T-helper 22 cell (primary cell): ENCODE measurements at places on chromosomes 4 and X.

GRCh38 chr4:98998551-98998950 is 3.0 kb downstream of the METAP1 start:
- no peak for DNase-seq

- no peak for DNase-seq
Observed at GRCh38 chrX:67619253-67619652, 75.4 kb downstream of the AR start.

- DNase-seq: no peak
Observed at GRCh38 chr4:7412554-7412912, 22.2 kb downstream of the PSAPL1 start.

GRCh38 chrX:41014776-41015360 is 70.4 kb upstream of the USP9X start:
- DNase-seq: no peak

DNA sequence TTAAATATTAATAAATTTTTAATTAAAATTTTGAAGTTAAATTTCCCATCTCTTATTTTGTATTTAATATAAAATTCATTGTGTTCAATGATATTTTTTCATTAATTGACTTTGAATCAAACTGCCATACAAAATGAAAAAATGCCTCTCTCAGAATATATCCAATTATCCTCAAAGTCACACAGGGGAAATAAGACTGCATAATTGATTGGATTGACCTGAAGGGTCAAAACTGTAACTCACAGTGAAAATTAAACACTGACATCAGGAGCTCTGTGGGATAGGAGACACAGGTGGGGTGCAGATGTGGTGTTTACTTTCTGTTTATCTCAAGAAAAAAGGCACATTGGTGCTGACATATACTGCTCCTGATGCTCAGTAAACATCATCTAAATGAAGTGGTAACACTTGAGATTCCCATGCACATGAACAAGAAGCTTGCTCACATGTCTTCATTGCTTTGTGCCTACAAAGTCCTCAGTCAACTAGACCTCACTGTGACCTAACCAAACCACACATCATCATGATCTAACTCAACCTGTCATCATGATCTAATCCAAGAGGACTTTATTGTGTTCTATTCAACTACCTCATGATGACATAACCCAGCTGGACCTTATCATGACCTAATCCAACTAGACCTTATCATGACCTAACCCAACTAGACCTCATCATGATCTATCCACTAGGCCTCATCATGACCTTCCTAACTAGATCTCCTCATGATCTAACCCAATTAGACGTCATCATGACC is 83.7 kb downstream of the DHRSX start:
- DNase-seq: no peak

DNA sequence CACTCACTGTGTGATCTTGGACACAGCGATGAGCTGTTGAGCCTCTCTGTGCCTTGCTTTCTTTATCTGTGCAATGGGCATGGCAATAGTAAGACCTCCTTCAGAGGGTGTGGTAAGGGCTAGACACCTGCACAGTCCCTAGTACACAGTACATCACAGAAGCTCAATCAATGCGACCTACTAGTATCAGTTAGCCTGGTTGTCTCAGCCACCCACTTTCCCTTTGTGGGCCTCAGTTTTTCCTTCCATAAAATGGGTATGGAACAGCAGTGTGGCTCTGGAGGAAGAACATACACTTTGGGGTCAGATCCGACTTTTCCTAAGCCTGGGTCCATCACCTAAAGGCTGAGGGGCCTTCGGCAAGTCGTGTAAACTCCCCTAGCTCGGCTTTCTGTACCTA is 3.5 kb upstream of the HTRA3 start:
- no peak for DNase-seq

- DNase-seq: no peak
Observed at GRCh38 chr4:48949086-48949485, 37.0 kb upstream of the CWH43 start.

GRCh38 chr4:2042204-2042946 is 16.8 kb upstream of the NAT8L start:
- DNase-seq: no peak

DNA sequence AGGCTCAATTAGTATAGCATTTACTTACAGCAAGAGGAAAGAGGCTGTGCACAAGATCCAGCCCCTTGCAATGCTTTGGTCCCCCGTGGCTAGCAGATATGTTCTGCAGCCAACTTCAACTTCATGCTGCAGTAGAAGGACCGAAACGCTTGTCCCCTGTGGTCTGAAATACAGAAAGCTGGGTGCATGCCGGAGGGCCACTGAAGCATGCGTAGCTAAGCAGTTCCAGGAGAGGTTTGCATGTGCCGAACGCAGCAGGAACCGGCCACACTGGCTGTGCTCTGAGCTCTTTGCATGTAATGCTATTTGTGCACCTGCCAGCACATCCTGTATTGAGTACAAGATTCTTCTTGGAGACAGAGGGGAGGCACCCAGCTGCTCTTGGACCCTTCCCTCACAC is 35.8 kb upstream of the SHISA3 start:
- DNase-seq: no peak

- no peak for DNase-seq
Observed at GRCh38 chrX:15301924-15302323, 13.5 kb downstream of the ASB11 start.

GRCh38 chr4:6393066-6393465 is 79.3 kb downstream of the PPP2R2C start:
- no peak for DNase-seq

DNA sequence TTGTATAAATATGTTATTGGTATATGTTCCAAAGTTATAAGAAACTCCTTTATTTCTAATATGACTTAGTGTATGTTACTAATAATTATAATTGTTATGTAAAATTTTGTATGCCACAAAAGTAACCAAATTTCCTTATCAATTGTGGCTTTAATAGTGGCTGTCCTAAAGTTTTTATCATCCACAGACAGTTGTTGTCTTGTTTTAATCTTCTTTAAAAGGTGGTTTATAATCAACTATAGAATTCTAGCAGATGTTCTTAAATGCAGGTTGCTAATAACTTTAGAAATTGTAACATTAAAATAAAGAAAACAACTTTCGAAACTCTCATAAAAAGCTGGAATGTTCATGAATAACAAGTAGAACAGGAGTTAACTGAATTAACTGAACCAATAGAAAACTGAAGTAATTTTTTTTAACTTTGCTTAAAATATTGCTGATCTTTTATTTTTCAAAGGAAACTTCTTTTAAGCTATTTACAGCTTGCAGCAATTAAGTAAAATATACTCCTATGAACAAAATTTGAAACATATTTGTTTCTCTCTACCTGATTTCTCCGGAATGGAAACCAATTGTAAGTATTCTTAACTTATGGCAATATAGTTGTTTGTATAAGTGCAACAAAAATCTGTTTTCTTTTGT is 24.3 kb downstream of the HSD17B11 start:
- DNase-seq: no peak

GRCh38 chr4:56941403-56941802 is 33.7 kb downstream of the REST start:
- DNase-seq: no peak

DNA sequence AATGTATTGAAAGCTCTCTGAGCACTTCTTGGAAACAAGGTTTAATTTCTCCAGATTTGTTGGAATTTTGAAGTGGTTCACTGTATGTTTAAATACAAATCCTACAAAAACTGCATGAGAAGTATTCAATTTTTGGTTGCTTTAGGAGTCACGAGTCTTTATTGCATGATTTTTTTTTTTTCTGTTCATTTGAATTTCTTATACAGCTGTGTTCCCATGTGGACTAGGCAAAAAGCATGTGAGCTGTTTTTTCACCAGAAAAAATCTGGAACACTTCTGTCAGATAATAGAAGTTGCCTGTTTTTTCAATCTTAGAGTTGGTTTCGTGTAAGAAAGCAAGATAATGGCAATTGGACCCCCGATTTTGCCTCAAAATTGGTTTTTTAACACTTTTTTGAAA is 66.4 kb downstream of the SLC9A6 start:
- no peak for DNase-seq

GRCh38 chr4:2799971-2800690 is 7.2 kb downstream of the SH3BP2 start:
- DNase-seq: no peak

- no peak for DNase-seq
Observed at GRCh38 chr4:184752496-184753275, 18.8 kb upstream of the CENPU start.

DNA sequence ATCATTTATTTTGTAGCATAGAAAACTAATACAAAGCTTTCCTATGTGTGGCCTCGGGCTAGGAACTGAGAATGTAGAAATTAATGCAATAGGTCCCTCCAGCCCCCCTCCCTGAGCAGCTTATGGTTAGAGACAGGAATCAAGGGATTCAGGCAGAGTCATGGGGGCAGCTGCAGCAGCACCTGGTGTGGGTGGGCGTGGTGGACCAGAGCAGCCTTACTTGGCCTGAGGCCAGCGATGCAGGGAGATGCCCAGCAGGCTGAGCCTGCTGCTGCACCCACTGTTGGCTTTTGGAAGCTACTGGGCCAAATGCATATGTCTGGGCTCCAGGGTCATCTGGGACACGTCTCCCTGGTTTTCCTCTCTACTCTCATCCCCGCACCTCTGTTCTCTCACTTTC is 74.0 kb downstream of the STK32B start:
- DNase-seq: no peak

DNA sequence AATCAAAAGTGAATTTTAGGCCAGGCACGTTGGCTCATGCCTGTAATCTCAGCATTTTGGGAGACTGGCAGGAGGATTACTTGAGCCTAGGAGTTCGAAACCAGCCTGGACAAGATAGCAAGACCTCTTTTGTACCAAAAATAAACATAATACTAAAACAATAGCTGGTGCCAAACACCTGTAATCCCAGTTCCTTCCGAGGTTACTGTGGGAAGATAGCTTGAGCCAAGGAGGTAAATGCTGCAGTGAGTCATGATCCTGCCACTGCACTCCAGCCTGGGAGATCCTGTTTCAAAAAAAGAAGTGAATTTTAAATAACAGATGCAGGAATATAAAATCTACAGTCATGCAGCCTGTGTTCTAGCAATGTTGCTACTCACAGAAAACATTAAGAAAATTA is 488.3 kb downstream of the PPARGC1A start:
- no peak for DNase-seq

GRCh38 chr4:156829201-156829873 is 142.3 kb downstream of the PDGFC start:
- no peak for DNase-seq

- no peak for DNase-seq
Observed at GRCh38 chr4:183136855-183137254, 37.8 kb downstream of the WWC2 start.

DNA sequence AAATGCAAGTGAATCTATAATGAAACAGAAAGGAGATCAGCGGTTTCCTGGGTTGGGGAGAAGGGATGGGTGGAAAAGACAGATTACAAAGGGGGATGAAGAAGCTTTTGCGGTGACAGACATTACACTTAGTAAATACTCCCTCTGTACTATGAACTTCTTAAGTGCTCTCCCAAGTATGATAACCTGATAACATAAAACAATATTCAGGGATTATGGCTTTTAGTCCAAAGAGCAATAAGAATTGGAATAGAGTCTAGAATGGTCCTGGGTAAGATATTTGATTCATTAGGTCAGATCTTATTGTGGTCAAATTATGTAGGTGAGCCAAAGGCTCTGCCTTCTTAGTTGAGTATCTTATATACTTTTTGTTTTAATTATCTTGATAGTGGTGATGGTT is 9.2 kb downstream of the LRRC66 start:
- DNase-seq: no peak

GRCh38 chr4:102076622-102077021 is 268.7 kb downstream of the SLC39A8 start:
- no peak for DNase-seq

GRCh38 chrX:150849996-150850720 is 48.3 kb downstream of the CD99L2 start:
- DNase-seq: no peak

- DNase-seq: no peak
Observed at GRCh38 chr4:141009129-141009528, 124.1 kb downstream of the RNF150 start.

- peak; percentile 5 for DNase-seq
Observed at GRCh38 chr4:145609481-145610427, 9.4 kb upstream of the MMAA start.

- DNase-seq: no peak
Observed at GRCh38 chrX:6968231-6968630, 179.3 kb upstream of the STS start.

GRCh38 chr4:110540982-110541451 is 65.1 kb downstream of the ENPEP start:
- no peak for DNase-seq

GRCh38 chrX:37986893-37987292 is 19.5 kb upstream of the SYTL5 start:
- DNase-seq: no peak

DNA sequence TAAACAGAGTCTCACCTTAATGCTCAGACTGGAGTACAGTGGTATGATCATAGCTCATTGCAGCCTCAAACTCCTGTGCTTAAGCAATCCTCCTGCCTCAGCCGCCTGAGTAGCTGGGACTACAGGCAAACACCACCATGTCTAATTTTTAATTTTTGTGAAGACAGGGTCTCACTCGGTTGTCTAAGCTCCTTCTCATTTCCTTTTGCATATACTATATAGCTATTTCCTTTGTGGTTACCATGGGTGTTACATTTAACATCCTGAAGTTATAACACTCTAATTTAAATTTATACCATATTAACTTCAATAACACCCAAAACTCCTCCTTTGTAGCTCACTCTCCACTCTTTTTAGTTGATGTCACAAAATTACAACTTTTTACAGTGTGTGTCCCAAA is 114.3 kb downstream of the DCK start:
- no peak for DNase-seq
